NB4 (cell line): ENCODE measurements at places on chromosomes 1 and 21.

GRCh38 chr1:7553042-7553690 is 217.9 kb upstream of the VAMP3 start:
- DNase-seq, result no peak

- no peak for DNase-seq
Observed at GRCh38 chr1:87450136-87450535, 121.5 kb downstream of the LMO4 start.

GRCh38 chr1:160546942-160547341 is 23.9 kb upstream of the SLAMF6 start:
- DNase-seq, result peak; percentile 58

DNA sequence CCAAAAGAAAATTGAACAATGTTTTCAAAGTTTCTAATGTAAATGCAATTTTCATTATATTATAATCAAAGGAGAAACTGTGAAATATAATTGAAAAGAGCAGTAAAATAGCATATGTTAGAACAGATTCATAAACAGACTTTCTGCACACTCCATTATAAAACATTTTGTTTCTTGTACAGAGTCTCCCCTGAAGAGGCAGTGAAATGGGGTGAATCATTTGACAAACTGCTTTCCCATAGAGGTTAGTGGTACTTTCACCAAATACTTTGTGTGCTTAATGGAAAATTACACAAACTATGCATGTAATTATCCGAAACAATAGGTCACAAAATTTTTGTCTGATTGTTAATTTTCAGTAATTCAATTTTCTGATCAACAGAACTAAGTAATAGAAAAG is 1.9 kb downstream of the RGS18 start:
- peak; percentile 65 for DNase-seq

- DNase-seq, result no peak
Observed at GRCh38 chr1:30635391-30635975, 87.9 kb downstream of the MATN1 start.

GRCh38 chr21:38913893-38914527 is 108.3 kb downstream of the ETS2 start:
- DNase-seq, result no peak

- DNase-seq, result no peak
Observed at GRCh38 chr21:43578677-43579303, 80.5 kb downstream of the HSF2BP start.

DNA sequence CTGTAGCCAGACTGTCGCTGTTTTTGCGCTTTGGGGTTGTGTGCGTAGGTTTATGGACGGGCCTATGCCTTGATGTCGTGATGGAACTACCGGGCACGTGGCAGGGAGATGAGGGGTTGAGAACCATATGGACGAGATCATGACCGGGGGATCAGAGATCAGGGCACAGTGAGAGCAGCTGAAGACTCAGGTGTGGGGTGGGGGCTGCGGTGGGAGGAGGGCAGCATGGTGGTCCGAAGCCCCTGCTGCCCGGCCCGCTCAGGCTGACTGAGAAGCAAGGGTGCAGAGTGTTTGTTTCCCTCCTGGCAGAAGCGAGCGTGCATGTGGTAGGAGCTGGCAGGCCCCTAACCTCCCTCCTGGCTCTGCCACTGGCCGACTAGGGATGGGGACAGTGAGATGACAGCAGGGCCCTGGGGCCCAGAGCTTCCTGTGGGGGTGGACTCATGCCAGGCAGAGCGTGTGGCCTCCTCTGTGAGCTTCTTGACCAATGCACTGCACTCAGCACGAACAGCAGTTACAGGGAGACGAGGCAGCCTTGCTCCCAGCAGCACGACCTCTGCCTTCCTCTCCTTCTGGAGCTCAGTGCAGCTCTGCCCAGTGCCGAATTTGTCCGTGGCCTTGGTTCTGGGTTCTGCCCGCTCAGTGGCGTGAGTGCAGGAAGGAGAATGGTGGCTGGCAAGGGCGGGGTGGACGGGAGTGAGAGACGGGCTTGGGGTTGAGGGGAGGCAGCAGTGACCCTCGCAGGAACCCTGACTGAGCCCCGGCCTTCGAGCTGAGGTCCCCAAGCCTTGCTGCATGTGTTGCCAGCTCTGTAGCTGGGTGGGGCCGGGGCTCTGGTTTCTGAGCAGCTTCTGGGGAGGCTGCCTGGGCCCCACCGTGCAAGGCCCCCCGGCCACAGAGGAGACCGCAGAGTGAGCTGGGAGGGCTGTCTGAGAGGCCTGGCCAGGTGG is 22.2 kb upstream of the LRRC3 start:
- no peak for DNase-seq

DNA sequence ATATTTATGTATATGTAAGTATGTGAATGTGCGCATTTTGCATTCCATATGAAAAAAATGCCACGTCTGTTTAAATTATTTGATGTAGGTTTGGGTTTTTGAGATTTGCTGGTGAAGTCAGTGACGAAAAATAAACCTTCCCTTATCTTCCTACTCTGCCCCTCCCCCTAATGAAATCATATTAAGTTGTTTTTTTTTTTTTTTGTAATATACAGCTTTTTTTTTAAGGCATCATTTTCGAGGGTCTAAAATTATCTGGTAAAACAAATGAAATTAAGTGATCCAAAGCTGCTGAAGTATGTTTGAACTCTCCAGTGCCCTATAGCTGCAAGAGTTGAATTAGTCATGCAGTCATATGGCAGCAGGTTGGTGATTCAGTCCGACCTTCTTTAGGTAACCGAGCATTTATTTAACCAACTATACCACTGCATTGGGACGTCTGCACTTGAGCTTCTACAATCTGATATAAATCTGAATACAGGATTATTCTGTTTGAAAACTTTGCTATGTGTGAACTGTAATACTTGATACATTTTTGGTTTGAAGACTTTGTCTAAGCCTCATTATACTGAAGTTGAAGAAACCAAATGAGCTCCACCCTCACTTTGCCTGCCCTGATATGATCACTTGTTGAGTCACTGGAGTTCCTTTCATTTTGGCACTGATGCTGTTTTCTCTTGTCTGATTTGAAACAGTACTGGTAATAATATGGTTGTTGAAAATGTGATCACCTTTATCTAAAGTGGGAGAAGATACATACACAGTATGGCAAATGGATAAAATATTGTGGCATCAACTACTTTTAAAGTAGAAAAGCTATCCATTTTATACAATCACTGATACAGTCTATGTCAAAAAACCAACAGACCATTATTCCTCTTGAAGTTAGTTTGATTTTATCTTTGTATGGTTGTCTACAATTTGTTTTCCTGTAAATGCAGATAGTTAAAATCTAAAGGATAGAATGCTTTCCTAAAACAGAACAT is 11.7 kb downstream of the PDIK1L start:
- peak; percentile 32 for DNase-seq

- DNase-seq, result no peak
Observed at GRCh38 chr1:5990913-5991312, 1.3 kb downstream of the NPHP4 start.
